ENCODE measurements at places on chromosomes 11 and 22.
A peak's percentile ranks its signal among the peaks of the same experiment; 100 is the strongest.

DNA sequence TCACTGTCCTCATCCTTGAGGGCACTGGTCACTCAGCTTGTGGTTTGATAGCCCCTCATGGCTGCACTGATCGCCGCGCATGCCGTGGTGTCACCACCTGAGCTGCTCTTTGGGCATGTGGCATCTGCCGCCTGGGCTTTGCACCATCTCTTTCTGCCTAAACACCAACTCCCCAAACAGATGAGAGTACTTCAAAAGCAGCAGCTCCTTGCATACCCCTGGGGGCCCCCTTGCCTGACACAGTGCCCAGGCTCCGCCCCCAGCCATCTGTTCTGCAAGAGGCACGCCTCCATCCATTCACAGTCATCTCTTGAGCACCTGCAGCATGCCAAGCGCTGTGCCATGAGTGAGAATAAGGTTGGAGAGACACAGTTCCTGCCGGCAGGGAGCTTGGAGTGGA is 104.5 kb upstream of the B3GAT1 start:
- DNase-seq: no peak

DNA sequence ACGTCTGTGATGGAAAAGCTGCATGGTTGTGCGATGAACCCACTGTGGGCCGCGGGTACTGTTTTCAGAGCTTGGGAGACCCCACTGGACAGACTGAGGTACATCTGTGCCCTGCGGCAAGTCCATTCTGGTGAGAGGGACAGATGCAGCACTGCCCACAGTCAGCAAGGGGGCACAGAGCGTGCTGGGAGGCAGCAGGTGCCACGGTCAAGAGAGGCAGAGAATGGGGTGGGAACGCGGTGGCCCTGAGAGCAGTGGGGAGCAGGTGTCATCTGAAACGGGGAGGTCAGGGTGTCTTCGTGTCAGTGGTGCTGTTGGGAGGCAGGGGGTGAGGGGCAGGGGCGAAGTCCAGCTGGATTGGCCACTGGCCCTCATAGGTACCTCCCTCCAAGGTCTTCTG is 32.0 kb downstream of the TBC1D22A start:
- no peak for DNase-seq

DNA sequence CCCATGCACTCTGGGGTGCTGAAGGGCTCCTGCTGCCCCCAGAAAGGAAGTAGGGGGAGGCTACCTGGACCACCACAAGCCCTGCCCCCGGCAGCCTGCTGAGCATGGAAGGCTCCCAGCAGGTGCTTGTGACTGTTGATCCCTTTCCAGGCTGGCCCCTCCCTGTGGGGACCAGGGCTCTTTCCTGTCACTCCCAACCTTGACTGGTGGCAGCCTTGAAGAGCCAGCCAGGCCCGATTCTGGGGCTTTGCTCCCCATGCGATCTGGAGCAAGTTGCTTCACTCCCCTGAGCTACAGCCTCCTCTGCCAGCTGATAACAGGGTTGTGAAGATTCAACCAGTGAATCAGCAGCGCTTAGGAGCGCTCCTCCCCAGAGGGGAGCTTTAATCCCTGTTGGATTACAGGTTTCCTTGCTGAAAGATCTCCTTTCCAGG is 4.6 kb upstream of the CST6 start:
- no peak for DNase-seq

DNA sequence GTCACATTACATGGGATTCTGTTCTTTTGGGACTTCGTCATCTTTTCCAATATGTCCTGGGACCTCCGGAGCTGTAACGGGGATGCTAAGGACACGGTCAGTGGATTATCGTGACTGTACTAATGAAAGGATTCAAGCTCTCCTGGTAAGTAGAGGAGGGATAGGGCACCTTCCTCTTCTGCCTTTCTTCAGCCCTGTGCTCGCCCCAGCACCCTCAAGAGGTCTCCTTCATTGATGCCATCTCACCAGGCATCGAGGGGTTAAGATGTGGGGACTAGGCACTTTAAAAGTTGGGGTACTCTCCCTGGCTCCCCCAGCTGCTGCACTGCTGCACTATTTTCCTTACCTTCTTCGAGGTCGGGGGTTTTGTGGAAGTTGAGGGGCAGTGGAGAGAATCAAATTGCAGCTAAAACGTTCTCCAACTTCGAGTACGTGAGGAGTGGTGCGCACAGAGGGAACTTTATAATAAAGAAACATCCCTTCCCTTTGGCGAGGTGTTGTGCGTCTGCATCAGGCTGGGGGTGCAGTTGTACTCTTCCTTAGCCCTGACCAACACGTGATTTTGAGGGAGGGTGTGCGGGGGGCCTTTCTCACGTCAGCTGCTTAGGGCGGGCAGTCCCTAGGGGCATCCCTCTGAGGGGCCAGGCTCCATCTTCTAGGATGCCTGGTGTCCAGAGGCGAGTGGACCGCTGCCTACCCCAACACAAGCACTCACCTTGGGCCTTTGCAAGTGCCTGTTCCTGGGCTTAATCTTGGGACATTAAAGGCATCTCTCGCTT is 96.1 kb downstream of the GRAMD1B start:
- DNase-seq: no peak

- DNase-seq: no peak
These were observed 90.9 kb downstream of the MICAL2 start for GRCh38 chr11:12200991-12201985.

DNA sequence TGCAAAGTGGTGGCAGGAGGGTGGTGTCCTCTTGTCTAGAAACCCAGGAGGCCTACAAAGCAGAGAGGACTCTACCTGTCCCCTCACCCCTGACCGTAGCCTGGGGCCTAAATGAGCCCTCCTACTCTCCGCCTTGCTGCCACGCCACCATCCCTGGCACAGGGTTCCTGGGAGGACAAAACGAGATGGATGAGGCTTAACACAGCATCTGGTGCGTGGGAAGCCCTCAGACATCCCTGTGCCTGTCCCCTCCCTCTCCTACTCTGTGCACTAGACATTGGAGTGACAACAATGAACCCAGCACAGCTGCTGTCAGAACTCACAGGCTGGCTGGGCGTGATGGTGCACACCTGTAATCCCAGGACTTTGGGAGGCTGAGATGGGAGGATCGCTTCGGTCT is 36.4 kb upstream of the DKK3 start:
- no peak for DNase-seq

GRCh38 chr11:90197377-90197776 is 25.5 kb downstream of the CHORDC1 start:
- DNase-seq: no peak

DNA sequence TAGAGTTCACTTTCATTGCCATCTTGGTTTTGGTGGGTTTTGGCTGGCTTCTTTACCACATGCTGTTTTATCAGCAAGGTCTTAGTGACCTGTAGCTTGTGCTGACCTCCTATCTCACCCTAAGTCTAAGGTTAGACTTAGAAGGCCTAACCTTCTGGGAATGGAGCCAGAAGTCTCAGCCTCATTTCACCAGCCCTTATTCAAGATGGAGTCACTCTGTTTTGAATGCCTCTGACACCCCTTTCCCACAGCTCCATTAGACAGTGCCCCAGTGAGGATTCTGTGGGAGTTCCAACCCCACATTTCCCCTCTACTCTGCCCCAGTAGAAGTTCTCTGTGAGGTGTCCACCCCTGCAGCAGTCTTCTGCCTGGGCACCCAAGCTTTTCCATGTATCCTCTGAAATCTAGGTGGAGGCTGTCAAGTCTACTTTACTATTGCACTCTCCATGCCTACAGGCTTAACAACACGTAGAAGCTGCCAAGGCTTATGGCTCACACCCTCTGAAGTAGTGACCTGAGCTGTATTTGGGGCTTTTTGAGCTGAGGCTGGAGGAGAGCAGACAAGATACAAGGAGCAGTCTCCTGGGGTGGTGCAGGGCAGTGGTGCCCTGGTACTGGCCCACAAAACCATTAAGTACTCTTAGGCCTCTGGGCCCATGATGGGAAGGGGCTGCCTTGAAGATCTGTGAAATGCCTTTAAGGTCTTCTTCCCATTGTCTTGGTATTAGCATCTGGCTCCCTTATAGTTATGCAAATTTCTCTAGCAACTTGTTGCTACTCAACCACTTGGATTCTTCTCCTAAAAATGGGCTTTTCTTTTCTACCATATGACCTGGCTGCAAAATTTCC is 65.9 kb upstream of the SC5D start:
- no peak for DNase-seq

- DNase-seq: no peak
These were observed 15.6 kb downstream of the DDX17 start for GRCh38 chr22:38490475-38490874.

DNA sequence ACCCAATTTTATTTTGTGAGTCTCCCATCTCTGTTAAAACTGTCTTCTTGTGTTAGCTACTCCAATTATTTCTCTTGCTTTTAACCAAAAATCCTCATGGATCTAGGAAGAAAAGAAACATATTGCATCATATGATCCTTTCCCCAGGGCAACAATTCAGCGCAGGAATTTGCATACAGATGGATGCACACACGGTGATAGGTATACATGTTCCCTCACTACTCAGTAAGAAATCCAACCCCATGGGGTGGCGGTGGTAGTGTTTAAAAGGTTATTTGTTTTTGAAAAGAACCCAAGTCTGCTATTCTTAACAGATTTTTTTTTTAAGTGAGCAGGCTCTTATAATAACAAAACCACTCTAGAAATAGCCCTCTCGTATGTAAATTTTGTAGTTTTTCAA is 4.2 kb upstream of the SYN3 start:
- DNase-seq: no peak

- peak; percentile 68 for DNase-seq
These were observed 1.1 kb downstream of the TAF1D start for GRCh38 chr11:93740031-93740729.
